ENCODE measurements at places on chromosomes 13 and 19.

- no peak for DNase-seq
Measured at GRCh38 chr19:19900139-19900728, 512 bp upstream of the ZNF93 start.

DNA sequence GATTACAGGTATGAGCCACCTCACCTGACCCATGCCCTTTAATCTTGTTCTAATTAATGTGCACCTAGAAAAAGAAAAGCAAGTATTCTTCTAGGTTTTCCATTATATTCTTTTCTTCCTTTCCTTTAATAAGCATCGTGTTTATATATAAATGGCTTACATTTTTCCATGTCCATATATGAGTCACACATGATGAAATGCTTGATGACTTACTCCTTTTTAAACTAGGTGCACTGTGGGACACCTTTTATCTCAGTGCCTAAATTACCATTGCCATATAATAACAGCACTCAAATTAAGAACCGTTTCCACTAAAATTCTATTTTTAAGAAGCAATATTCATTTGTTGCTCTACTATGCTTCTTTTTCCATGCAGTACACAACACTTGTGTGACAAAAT lies 363.3 kb downstream of the LIG4 start:
- DNase-seq, result no peak

- no peak for DNase-seq
Measured at GRCh38 chr13:79490326-79490725, 9.4 kb downstream of the NDFIP2 start.

DNA sequence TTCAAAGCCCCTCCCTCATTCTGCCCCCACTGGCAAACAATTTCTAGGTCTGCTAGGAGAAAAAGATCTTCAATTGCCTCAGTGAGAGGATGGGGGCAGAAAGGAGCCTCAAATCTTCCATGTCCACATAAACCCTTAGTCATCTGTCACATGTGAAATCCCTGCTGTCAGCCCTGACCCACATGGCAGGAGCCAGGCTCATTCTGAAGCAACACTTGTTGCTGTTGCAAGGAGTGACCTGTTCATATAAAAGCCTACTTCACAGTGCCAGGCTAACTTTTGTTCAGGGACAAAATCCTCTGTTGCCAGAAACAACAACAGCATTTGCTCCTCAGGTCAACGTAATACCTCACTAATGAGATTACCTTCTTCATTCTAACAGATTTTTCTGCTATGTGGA lies 70.5 kb downstream of the IRS2 start:
- no peak for DNase-seq

GRCh38 chr13:60572003-60572798 lies 175.2 kb downstream of the TDRD3 start:
- no peak for DNase-seq

DNA sequence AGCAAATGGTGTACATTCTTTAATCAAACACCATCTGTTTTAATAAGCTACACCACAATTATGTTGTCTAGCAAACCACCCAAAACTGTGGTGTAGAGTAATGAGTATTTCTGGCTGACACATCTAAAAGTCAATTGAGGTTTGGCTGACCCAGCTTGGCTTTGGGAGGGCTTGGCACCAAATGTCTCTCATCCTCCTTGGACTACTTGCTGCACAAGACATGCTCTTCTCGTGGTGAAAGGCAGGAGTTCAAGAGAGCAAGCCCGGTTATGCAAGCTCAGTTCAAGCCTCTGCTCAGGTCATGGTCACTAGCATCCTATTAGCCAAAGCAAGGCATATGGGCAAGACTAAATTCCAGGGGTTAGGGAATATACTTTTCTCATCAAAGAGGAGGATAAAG lies 37.1 kb downstream of the LACC1 start:
- no peak for DNase-seq

- DNase-seq, result no peak
Measured at GRCh38 chr19:2194513-2195078, 30.9 kb downstream of the DOT1L start.

- DNase-seq, result no peak
Measured at GRCh38 chr13:98775844-98776598, 23.5 kb upstream of the SLC15A1 start.

- no peak for DNase-seq
Measured at GRCh38 chr13:58949646-58950045, 1214.1 kb downstream of the DIAPH3 start.

- DNase-seq, result no peak
Measured at GRCh38 chr19:33905473-33905936, 108.8 kb downstream of the KCTD15 start.

DNA sequence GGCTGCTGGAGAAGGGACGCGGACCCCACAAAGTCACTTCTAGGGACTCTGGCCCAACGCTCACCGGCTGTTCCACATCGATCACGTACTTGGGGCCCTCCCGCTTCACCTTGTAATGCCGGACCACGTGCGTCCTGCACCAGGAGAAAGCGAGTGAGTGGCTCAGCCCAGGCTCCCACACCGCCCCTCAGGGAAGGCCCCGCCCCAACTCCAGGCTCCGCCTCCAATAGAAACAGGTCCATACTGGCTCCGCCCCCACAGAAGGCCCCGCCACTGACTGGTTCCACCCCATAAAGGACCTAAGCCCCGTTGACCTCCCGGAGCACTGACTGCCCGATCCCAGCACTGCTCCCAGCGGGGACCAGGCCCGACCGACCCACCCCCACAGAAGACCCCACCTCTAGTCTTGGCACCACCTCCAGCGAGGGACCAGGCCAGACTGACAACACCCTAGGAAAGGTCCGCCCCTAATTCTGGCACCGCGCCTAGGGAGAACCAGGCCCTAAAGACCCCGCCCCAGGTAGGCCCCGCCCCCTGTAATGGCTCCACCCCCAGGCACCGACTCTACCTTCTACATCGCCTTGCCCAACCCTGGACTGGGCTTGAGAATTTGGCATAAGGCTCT lies 11.3 kb downstream of the STAP2 start:
- DNase-seq, result peak; percentile 60

DNA sequence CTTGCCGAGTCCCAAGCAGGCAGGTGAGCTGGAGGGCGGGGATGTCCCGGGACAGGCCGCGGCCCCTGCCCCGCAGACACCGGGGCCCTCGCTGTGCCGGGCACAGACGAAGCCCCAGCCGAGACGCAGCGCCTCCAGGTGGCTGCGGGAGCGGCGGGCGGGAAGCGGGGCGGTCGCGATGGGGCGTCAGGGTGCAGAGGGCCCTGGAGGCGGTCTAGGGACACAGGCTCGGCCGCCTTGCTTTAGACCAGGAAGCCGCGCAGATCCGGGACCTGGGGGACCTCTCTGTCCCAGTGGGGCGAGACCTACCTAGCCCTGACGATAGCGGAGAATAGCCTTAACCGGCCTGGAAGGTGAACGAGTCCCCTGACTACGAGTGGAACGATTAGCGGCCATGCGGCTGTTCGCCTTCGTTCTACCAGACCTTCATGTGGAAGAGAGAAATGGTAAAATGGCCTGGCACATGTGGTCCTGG lies 4.2 kb upstream of the ZNF564 start:
- DNase-seq, result no peak

GRCh38 chr13:61774903-61775302 lies 359.3 kb upstream of the PCDH20 start:
- DNase-seq, result no peak

GRCh38 chr13:85249151-85249550 lies 550.1 kb downstream of the SLITRK6 start:
- DNase-seq, result no peak

DNA sequence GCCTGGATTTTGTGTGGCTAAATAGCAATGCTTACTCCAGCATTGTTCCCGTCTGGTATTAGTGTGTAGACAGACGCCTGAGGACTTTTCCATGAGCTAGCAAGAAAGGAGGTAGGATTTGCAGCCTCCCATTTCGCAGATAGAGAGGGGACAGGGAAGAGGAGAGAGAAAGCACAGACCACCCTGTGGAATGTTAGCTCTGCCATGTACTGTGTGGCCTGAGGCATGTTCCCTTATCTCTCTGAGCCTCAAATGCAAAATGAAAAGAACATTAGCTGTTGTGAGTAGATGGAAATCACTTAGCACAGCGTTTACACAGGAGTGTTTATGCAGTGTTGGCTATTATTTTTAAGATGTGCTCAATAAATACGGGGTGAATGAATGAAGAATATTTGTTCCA lies 45.5 kb downstream of the OLFM4 start:
- DNase-seq, result no peak

- DNase-seq, result no peak
Measured at GRCh38 chr13:111383591-111384440, 63.4 kb downstream of the TEX29 start.

DNA sequence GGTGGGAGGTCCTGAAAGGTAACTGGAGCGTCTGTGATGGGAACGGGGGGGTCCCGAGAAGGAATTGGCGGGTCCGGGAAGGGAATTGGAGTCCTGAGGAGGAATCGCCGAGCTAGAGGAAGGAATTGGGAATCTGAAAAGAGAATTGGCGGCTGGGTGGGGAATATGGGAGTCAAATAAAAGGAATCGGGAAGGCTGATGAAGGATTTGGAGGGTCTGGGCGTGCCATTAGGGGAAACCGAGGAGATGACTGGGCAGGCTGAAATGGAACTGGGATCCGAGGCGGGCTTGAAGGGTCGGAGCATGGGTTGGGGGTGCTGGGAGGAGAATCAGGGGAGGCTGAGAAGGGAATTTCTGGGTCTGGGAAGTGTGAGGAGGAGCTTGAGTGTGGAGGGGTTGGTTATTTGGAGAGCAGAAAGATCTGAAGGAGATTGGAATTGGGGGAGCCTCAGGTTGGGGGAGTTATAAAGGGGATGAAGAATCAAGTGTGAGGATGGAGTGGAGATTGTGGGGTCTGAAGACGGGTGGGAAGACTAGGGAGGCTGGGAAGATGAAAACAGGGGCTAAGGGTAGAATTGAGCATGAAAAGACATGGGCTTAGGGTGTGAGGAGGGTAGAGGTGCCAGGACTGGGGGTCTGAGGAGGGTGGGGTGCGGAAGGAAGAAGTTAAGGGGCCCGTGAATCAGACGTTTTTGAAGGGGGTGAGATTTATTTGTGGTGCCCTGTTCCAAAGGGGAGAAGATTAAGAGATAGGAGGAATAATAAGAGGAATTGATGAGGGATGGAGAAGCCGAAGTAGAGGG lies 718 bp downstream of the ACTN4 start:
- no peak for DNase-seq

- no peak for DNase-seq
Measured at GRCh38 chr19:38039966-38040365, 133.0 kb downstream of the SIPA1L3 start.

- no peak for DNase-seq
Measured at GRCh38 chr19:48102870-48103751, 7.5 kb downstream of the PLA2G4C start.

GRCh38 chr13:41811588-41812021 lies 149.3 kb downstream of the VWA8 start:
- no peak for DNase-seq

DNA sequence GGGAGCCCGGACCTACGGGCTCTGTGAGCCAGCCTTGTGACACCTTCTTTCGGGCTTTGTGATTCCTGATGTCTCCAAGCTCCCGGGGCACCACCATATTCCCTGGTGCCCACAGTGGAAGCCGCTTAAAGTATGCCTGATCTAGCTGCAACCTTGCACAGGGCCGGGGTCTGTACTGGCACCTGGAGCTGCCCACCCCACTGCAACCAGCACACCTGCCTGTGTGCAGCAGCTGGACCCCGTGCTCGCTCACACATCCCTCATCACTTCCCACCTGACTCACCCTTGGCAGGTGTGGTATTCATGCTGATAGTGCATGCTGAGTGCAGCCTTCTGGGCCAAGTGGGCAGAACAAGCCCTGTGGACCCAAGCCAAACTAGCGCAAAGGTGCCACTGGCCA lies 1981.1 kb upstream of the PCDH20 start:
- no peak for DNase-seq

DNA sequence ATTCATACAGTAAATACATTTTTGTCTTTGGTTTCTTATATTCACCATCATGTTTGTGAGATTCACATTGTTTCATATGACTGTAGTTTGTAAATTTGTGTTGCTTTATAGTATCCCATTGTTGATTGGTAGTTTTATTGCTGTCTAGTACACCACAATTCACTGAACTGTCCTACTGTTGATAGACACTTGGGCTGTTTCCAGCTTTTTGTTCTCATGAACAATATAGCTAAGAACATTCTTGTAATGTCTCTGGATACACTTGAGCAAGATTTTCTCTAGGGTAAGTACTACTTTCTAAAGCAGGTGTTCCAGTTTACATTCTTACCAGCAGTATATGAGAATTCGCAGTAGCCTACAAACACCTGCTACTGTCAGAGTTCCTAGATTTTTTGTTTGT lies 37.8 kb downstream of the SKA3 start:
- DNase-seq, result no peak

GRCh38 chr19:4175669-4175931 lies 6.8 kb downstream of the SIRT6 start:
- no peak for DNase-seq

DNA sequence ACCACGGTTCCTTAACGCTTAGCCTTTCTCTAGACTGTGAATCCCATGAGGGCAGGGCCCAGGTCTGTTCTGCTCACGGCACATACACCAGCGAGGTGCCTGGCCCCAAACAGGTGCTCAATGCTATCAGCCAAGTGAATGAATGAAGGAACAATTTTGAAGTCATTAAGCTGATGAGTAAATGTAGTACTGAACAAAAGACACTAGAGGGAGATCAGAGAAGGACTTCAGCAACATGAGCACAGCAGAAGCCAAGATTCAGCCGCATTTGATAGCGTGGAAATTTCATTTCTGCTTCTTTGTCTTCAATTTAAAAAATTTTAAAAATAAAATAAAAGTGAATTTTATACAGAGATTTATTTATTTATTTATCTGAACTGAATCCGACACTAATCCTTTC lies 20.1 kb upstream of the MYO16 start:
- no peak for DNase-seq

- no peak for DNase-seq
Measured at GRCh38 chr13:30142486-30143211, 164.7 kb downstream of the KATNAL1 start.

- DNase-seq, result peak; percentile 51
Measured at GRCh38 chr19:51687791-51688670, 5.1 kb upstream of the SPACA6 start.

DNA sequence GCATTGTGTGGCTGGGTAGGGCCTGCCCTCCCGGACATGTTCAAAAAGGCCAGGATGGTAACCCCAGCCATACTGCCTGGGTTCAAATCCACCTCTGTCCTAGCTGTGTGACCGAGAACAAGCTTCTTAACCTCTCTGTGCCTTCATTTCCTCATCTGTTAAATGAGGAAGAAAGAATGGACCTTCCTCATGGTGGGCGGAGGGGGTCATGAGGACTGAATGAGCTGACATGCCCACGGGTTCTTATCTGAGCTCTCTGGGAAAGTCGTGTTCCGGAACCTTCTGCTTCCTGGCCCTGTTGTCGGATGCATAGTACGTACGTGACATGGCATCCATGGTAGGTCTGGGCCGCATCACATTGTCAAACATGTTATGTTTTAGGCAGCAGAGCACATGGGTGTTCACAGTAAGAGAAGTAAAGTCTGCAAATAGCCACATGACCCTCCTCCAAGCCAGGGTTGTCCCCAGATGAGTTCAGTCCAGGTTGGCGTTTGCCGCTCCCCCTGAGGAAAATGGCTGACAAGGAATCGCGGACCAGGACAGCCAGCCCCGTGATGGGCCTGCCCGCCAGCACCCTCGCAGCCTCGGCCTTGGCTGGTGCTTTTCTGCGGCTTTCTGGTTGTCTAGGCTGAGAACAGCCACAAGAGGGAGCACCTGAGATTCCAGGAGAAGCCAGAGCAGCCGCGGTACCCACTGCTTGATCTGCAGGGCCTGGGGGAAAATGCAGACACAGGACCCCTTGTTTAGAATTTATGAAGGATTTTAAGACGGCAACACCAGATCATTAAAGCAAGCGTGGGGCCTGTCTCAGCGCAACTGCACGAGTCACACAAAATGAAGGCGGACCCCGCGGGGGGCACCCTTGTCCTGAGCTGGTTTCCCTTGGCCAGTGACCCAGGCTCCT lies 2.4 kb upstream of the NTN5 start:
- peak; percentile 74 for DNase-seq

All from amygdala (tissue), 56 donors.